ENCODE measurements at places on chromosomes 13 and 19.

- no peak for DNase-seq
Measured at GRCh38 chr19:43595605-43595998, 332 bp downstream of the IRGQ start.

- DNase-seq: no peak
Measured at GRCh38 chr19:5127717-5128116, 158.8 kb downstream of the KDM4B start.

DNA sequence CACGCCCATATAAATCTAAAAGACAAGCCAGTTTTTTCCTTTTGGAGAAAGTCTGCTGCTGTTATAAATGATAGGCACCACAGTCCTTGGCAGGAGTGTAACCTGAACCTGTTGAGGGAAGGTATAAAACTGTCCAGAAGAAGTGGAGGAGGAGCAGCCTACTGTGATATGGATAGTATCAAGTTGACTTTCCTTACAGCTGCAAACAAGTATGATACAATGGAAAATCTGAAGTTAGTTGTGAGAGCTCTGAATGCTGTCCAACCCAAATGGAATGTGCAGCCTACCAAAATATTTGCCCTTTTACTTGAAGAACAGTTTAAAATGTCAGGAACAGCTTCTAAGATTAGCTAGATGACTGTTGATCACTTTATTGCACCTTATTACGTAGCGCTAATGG lies 399.6 kb downstream of the FGF14 start:
- DNase-seq: no peak

DNA sequence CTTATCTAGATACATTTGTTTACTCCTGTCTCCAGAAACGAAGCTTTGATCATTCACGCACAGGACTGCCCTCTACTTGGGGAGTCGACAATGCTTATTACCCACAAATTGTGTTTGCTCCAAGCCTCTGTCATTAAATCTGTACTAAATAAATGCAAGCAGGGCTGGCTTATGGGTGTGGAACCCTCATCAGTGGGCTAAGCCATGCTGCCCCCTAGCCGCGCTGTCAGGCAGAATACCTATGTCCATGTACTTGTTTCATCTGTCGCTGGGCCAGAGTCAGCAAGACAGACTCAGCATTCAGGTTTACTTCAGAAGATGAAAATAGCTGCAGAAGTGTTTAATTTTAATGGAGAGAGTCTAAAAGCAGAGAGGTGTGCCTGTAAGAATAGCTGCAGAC lies 110.0 kb upstream of the PRR20A start:
- no peak for DNase-seq

- no peak for DNase-seq
Measured at GRCh38 chr13:39875111-39875987, 219.9 kb downstream of the COG6 start.

- DNase-seq: peak; percentile 69
Measured at GRCh38 chr19:46614114-46614722, 10.7 kb downstream of the PTGIR start.

DNA sequence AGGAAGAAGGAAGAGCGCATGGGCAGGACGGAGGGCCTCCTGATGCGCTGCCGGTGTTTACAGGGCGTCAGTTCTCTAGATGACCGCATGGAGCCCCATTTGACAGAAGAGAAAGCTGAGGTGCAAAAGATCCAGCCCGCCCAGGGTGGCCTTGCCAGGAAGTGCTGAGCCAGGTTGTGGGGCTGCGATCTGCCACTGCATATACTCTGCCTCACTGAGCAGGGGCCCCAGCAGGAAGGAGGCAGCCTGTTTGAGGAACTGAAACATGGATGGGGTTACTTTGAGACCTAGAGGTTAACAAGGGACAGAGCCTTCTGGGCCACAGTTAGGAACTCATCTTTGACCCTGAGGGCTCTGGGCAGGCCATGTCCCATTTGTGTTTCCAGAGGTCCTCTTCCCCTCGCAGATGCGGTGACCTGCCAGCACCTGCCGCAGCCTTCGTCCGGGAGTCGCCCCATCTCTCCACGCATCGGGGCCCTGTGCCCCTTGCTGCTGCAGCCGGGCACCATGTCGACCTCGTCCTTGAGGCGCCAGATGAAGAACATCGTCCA lies 3.2 kb downstream of the EPN1 start:
- DNase-seq: no peak

All from NCI-H2107 (cell line).